Stimulated activated CD4-positive, alpha-beta T cell treated with anti-CD3 and anti-CD28 coated beads, TNF-alpha, amount 100 ng/mL, for 1 hour (primary cell): ENCODE measurements at places on chromosomes 16 and 17.

- DNase-seq: no peak
Measured at GRCh38 chr17:77068915-77069314, 71.9 kb upstream of the SEC14L1 start.

- DNase-seq: no peak
Measured at GRCh38 chr17:81338274-81339190, 43.4 kb upstream of the SLC38A10 start.

- DNase-seq: no peak
Measured at GRCh38 chr17:17724307-17725010, 43.2 kb downstream of the RAI1 start.

GRCh38 chr17:28702026-28702751 is 9.5 kb downstream of the PROCA1 start:
- no peak for DNase-seq

DNA sequence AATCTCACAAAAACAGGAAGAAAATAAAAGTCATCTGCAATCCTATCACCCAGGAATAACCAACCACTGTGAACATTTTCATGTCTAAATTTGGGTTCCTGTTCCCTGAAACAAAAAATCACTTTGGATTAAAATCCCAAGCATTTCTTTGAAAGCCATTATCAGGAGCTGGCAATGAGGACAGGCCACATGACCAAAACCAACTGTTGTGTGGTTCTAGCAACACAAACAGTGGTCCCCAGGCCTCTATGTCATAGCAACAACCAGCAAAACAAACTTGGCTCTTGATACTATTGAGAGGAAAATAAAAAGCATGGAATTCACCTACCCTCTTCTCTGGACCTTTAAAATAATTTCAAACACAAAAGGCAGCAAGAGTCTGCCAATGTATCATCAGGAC is 252.5 kb downstream of the SLC39A11 start:
- no peak for DNase-seq

DNA sequence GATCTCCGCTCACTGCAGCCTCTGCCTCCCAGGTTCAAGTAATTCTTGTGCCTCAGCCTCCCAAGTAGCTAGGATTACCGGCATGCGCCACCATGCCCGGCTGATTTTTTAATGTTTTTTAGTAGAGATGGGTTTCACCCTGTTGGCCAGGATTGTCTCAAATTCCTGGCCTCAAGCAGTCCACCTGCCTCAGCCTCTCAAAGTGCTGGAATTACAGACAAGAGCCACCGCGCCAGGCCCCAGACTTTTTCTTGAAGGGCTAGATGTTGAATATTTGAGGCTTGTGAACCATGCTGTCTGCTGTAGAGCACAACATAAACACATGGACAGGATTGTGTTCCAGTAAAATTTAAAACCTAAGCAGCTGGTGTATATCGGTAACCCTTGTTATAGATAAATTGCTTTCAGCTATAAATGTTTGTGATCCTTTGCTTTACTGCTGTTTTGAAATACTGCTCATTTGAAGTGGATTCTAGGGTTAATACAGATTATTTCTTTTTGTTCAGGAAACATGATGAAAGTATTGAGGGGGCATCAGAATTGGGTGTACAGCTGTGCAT is 12.4 kb downstream of the WSB1 start:
- no peak for DNase-seq

GRCh38 chr16:3508736-3509135 is 7.9 kb downstream of the CLUAP1 start:
- no peak for DNase-seq

GRCh38 chr17:50952889-50953288 is 86.7 kb upstream of the TOB1 start:
- DNase-seq: no peak

DNA sequence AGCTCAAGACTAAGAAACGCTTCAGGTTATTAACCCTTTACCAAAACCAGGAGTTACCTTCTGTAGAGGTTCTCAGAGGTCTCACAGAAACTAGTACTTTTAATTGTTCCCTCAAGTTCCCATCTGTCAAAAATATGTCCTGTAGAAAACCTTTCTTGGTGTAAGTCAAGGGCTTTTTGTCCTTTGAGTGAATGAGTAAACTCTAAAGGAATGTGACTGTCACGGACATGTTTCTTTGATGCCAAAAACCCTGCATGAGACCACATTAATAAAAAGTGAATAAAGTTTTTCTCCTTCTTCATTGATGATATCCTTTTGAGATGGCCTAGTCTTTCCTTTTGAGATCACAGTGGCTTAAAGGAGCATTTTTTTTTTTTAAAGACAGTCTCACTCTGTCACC is 102.9 kb downstream of the NLK start:
- DNase-seq: no peak
